HuH-7 (cell line): ENCODE measurements at places on chromosomes 1 and 21.

DNA sequence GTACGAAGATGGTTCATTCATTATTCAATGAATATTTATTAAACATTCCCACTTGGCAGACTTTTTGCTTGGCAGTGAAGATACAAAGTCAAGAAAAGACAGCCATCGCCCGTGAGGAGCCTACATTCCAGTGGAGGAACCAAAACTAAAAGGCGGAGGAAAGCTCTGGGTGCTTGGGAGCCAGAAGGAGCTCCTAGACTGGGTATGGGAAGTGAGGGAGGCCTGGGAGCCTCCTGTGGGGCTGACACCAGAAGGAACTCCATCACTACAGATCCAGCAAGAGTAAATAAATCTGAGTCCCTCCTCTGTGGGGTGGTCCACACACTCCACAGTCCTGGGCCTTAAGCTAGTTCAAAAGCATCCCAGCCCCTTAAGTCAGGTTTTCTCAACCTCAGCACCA, 14.9 kb downstream of the RNASEL start:
- no peak for DNase-seq

DNA sequence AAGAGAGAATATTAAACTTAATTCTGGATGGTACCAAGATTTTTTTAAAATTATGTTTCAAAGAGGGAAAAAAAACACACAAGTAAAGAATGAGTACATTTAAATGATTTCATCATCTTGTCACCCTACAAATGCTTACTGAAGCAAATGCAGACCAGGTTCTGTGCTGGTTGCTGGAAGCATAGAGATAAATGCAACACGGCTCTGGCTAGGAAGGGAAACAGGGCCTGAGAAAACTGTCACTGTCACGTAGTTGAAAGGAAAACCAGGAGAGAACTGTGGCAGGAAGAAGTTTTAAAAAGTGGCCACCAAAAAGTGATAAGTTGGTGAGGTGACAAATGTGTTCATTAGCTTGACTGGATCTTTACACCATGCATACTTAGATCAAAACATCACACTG, 336.9 kb upstream of the NFIA start:
- DNase-seq: no peak

DNA sequence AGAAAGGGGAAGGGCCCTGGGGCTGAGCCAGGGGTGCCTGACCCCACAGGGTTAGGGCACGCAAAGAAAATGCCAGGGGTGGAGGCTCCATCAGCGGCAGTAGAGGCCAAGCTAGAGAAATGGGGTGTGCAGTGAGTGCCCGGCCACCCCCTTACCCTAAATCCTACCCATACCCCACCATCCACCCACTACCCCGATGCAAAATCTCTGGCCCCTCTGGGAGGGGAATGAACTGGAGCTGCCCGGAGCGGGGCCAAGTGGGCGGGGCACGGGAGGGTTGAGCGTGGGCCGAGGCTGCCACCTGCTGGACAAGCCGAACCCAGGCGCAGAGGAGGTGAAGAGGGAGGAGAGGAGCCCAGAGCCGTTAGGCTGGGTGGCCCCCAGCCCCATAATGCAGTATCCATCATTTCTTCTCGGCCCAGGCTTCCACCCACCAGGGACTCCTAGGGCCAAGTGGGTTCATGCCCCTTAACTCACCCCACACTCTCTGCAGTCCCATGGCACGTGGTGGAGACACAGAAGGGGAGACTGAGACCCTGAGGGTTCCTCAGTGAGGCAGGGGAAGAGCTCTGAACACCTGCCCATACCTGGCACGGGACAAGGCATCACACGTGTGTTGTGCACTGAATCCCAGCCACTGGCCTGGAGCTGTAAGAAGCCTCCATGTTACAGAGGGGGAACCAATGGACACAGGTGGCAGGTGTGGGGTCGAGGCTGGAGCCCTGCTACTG, 1.4 kb upstream of the C1QC start:
- peak; percentile 85 for DNase-seq

DNA sequence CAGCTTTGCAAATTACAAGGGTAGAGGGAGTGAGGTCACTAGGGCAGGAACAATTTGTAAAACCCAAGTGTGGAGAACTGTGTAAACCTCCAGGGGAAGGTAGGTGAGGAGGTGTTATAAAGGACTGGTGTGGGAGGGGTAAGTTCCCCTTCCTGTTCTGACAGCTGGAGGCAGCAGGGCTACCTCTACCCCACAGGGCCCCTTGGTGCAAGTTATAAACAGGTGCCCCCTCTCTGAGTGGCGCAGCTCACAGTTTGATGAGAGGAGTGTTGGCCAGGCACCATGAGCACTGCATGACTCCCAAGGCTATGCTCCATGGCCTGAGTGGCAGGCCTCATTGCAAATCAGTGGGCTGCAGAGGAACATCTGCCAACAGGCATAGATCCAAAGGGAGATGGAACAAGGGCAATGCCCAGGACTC, 41.0 kb downstream of the MFSD2A start:
- DNase-seq: no peak

GRCh38 chr1:233730809-233731208, 116.9 kb downstream of the KCNK1 start:
- DNase-seq: no peak

DNA sequence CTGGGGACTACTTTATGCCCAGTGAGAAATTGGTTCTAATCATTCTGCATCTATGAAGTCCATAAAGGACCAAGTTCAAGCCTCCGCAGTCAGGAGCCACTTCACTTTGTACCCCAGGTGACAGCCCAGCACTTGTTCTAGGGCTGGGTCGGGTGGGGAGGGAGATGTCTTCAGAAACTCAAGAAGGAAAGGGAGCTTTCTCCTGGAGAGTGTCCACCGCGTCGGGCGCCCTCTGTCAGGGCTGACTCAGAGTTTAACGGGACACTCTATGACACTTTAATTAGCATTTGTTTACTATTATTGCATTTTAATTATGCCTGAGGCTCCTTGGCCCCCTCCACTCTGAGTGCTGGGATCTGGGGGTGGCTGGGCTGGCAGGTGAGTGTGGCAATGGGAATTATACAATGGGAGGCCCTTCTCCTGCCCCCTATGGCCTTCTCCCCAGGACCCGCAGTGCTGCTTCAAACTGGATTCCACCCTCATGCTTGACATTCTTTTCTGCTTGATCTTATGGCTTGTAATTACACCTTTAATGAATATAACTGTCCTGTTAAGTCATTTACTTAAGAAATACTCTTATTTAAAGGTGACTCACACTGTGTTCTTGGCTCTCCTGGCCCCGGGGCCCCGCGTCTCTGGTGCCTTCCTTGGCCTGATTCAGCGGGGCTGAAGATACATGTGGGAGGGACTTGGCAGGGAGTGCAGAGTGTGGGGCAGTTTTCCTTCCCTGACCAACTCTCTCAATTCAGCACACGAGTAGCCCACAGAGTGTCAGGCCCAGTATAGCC, 136.6 kb downstream of the PLXNA2 start:
- no peak for DNase-seq

GRCh38 chr1:31932491-31933316, 5.5 kb downstream of the PTP4A2 start:
- DNase-seq: no peak

DNA sequence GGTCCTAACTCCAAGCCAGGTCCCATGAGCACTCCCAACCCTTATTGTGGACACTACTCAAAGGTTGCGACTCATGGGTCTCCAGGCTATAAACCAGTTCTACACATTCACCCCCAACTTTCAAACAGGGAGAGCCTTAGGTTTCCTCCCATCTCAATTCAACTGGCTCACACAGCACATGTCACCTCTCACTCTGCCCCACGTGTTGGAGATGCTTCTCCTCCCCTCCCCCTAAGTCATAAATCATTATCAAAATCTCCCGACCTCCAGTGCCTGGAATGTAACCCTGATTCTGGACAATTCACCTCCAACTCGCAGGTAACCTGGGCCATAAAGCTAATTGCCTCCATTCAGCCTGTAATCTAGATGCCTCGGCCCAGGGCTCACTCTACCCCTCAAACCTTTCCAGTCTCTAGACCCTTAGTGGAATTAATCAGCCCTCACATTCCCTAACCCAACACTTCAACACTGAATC, 595 bp downstream of the AK2 start:
- DNase-seq: peak; percentile 21

- no peak for DNase-seq
These were observed 191.3 kb downstream of the CACNA1E start for GRCh38 chr1:181674617-181675016.

GRCh38 chr1:158819461-158820443, 11.4 kb upstream of the MNDA start:
- no peak for DNase-seq
